ENCODE measurements at places on chromosomes 3 and 15.

DNA sequence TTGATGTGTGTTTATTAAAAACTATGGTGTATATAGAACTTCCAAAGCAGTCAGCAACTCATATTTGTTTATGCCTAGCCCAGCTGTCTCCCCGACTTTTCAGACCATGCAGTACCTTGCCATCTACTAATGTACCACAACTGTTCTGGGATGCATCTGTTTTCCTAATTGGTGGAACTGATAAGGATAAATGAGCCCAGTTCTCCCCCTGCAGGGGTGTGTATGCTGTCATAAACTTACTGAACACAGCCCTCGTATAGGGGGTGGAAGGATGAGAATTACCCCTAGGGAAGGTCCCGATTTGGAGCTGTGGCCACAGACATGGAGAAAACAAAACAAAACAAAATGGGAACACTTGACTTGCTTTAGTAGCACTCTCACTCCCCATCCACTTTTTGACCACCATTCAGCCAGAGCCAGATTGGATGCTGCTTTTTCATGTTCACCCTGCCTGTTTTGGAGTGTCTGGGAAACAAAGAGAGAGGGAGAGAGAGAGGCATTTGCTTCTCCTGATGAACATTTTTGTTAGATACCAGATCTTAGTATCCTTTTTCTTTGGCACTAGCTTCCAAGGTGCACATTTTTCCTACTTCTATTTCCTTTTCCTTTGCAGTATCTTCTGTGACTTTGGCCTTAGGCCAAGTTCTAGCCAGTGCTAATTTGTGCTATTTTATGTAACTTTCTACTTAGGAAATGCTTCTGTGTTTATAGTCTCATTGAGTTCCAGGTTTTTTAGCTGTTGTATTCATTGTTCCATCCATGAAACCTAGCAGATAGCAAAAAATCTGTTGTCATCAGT is 29.1 kb downstream of the CADM2 start:
- DNase-seq, result no peak

GRCh38 chr15:63277893-63278456 is 570 bp downstream of the APH1B start:
- no peak for DNase-seq

DNA sequence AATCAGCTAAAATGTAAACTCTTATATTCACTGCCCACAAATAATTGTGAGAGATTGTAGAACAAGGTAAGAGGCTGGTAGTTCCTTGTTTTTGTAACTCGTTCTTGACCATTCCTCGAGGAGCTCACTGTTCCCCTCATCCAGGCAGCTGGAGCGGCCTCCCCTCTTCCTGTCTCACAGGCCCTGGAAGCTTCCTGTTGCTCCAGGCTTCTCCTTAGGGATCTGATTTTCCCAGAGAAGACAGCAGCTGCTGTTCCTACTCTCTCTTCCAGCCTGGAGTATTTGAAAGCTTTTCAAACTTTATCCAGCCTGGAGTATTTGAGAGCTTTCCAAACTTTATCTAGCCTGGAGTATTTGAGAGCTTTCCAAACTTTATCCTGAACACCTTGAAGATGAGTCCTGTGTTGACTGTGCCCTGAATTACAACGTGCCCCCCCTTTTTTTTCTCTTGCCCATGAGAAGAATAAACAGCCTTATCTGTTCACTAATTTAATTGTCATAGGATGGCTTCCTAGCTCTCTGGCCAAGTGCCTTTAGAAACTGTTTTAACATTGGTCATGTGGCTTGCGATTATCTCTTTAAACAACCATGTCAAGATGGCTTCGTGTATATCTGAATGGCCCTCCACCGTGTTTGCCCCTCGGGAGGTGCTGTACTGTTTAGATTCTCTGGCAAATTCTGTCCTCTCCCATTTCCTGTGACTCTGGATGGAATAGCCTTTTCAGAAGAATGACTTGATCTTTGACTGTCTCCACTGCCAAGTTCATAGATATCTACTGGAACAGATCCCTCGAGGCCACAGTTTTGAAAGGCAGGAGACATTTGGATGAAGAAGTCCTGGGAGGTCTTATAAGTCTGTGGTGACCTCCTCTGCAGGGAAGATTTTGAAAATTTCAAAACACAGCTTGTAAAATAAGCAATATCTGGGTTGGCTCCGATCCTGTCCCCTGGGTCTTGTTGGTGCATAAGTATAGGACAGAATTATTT is 4.8 kb downstream of the ADAMTSL3 start:
- DNase-seq, result no peak

GRCh38 chr15:85037641-85038040 is 56.0 kb downstream of the PDE8A start:
- DNase-seq, result no peak

DNA sequence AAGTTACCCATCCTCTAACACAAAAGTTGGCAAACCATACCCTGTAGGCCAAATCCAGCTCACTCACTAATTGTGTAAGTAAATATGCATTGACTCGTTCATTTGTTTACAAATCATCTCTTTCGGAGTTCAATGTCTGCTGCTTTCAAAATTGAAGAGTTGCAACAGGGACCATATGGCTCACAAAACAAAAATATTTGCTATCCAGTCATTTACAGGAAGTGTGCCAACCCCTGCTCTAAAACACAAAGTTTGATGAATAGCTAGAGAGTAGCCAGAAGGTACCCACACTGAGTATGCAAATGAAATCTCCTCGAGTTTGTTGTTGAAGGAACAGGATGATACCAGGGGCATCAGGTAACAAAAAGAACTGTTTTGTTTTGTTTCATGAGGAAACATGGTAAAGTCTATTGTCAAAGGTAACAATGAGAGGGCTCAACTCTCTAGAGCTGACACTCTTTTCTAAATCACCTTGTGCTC is 236.2 kb upstream of the THBS1 start:
- no peak for DNase-seq

DNA sequence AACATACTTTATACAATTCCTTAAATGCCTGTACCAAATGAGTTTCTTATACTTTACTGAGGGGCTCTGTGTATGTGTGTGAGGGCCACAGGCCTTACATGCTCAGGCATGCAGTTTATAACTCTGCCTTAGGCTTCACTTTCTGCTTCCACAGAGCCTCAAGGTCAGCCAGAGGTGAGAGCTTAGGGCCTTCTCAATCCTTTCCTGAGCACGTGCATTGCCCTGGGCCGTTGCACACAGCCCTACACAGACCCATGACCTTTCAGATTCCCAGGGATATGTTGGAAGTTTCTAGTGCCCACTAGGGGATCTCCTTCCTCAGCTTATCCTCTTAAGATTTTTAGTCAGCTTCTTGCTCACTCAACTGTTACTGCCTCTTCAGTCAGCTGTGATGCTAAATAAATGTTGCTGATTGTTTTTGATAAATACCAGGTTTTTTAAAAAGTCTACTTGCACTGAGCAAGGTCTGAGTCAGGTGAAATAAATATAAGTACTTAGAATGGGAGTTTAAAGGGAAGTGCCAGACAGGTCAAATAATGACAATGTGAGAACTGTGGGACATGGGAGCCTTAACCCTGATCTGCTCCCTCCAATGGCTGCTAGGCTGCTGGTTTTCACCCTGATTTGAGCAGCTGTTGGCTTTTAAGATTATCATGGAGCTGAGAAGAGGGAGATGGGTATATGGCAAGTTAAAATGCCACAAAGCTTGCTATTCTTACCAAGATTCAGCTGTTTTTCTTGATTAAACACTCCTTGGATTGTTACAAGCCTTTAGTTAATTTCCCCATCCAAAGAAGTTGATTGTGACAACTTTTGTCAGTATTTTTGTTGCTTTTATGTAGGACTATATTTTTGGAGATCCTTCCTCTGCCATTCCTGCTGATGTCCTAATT is 169.5 kb downstream of the PLD1 start:
- DNase-seq, result peak; percentile 26

DNA sequence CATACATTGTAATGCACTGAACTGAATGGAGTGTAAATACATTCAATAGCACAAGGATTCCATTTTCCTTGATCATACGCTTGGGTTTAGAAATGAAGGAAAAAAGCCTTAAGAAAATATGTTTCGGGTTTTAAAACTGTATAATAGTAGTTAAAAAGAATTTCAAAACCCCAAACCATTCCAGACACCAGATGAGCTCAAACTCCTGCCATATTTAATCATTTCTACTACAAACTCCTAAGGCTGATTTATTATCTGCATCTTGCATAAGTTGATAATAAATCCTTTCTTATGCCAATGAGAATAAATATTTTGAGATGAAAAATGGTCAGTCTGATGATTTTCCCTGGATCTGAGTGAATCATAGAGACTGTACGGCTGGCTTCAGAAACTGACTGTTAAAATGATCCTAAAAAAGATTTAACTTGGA is 51.0 kb downstream of the NR1D2 start:
- no peak for DNase-seq

GRCh38 chr3:57154470-57155309 is 10.5 kb downstream of the IL17RD start:
- DNase-seq, result no peak

GRCh38 chr3:177179281-177180067 is 17.8 kb downstream of the TBL1XR1 start:
- no peak for DNase-seq

- DNase-seq, result no peak
These were observed 27.2 kb downstream of the TRPM1 start for GRCh38 chr15:31074321-31074720.

DNA sequence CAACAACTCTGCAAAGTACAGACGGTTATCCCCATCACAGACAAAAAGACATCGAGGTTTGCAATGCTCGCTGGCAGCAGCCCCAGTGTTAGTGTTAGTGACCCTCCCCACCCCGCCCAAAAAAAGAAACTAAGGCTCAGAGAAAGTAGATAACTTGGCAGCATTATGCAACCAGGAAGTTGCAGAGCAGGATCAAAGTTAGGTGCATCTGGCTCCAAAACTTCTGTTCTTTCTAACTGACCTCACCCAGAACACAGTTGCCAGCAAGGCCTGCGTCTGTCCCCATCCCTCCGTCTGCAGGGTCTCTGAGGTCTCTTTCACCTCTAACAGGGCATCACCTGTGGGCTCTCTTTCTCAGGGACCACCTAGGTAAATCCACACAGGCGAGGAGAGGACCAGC is 51.5 kb downstream of the BDH1 start:
- DNase-seq, result no peak

- DNase-seq, result peak; percentile 46
These were observed 54.5 kb upstream of the UBE2E1 start for GRCh38 chr3:23751212-23751723.

DNA sequence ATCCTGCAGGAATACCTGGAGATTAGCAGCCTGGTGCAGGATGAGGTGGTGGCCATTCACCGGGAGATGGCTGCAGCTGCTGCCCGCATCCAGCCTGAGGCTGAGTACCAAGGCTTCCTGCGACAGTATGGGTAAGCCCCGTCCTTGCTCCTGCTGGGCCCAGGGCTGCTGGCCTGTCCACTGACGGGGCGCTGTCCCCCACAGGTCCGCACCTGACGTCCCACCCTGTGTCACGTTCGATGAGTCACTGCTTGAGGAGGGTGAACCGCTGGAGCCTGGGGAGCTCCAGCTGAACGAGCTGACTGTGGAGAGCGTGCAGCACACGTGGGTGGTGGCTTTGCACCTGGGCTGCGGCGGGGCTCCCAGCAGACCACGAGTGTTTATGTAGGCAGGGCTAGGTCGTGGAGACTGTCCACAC is 5.0 kb downstream of the FES start:
- DNase-seq, result no peak

- DNase-seq, result no peak
These were observed 114.6 kb upstream of the C15orf61 start for GRCh38 chr15:67406257-67406861.

GRCh38 chr3:20637729-20638128 is 451.7 kb upstream of the SGO1 start:
- DNase-seq, result no peak

GRCh38 chr3:179323197-179324110 is 623 bp downstream of the ZNF639 start:
- peak; percentile 74 for DNase-seq

DNA sequence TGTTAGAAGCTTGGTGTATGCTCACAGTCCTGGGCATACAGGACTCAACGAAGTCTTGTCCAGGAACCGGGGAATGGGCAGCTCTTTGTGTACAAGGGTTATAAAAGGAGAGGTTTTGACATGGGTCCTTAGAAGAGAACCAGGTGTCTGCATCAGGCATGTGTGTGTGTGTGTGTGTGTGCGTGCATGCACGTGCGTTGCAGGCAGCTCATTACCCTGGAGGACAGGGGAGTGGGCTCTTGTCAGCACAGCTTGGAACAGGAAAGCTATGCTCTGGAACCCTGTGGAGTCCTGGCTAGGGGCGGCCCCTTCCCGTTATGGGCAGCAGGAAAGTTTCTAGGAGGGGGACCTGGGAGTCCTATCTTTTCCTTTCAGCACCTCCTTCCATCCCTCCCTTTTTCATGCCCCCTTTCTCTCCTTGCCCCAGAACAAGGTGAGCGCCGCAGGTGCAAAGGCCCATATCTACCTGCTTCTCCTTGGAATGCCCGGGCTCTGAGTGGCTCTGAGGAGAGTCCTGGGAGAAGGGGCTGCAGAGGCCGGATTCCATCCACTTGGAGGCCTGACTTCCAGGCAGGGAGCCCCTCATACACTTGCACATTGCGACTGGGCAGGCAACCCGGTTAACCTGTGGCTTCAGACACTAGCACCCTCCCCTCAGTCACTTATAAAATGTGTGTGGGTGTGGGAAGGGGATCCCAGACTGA is 33.9 kb upstream of the LCTL start:
- no peak for DNase-seq

DNA sequence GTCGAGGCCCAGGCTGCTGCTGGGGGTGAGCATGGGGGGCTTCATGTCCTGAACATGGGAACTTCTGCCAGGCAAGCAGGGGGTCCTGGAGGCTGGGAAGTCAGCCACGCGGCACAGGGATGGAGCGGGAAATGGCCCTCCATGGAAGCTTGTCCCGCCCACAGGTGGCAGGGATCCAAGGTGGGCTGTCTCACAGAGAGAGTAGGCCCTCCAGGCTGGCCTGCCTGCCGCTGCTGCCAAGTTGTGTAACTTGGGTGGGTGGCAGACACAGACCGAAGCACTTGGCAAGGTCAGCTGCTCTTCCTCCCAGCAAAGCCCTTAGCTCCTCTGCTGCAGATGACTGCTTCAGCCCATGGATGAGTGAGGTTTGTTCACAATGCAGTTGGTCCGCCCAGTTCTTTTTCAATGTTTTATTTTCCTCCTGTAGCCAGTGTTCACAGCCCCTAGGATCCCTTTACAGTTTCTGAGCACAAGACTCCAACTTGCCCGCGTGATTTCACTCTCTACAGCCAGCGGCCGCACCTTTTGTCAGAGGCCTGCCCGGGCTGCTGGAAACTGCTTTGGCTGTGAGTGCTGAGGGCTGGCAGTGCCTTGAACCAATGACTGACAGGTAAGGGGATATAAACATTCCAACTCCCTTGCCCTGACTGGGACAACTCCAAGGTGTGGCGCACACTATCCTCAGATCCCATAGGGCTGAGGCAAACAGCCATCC is 26.7 kb downstream of the HCN4 start:
- no peak for DNase-seq

GRCh38 chr15:73608941-73609340 is 24.2 kb downstream of the NPTN start:
- no peak for DNase-seq

- DNase-seq, result peak; percentile 22
These were observed 12.3 kb downstream of the BTLA start for GRCh38 chr3:112486811-112487505.

- DNase-seq, result no peak
These were observed 19.1 kb downstream of the DNAJB8 start for GRCh38 chr3:128447561-128448013.

GRCh38 chr3:53171827-53172505 is 11.0 kb downstream of the PRKCD start:
- no peak for DNase-seq

GRCh38 chr3:12194209-12194608 is 35.5 kb upstream of the TIMP4 start:
- peak; percentile 34 for DNase-seq

GRCh38 chr3:158012901-158013300 is 93.3 kb downstream of the SHOX2 start:
- DNase-seq, result no peak

GRCh38 chr3:33831053-33831452 is 32.6 kb downstream of the PDCD6IP start:
- DNase-seq, result no peak
